NCI-H2029 (cell line): ENCODE measurements at places on chromosomes 11 and 22.

DNA sequence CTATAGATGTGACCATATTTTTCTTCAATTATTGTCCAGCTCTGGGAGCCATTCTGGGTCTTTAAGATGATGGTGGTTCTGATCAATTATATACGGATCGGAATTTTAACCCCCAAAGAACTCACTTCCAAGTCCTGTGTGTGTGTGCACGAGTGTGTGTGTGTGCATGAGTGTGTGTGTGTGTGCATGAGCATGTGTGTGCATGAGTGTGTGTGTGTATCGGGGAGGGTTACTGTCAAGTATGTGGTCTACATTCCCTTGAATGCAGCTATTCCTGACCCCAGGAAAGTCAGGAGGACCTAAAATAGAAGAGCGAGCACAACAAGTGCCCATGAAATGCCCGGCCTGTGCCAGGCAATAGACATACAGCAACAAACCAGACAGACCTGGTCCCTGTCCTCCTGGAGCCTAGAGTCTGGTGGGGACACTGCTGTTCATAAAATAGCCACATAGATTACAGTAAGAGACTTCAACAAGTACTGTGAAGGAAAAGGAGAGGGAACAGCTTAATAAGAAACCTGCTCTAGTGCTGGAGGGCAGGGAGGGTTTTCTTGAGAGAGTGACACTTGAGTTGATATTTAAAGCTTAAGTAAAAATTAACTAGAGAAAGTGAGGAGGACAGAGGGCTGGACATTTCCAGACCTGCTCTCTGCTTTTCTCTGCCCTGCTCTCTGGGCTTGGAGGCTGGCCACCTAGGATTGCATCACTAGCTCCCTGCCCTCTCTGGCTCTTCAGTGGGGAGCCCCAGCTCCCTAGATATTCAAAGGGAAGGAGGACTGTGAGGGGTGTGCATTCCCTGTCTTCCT, 66.1 kb upstream of the SPON1 start:
- no peak for DNase-seq

GRCh38 chr11:118980191-118980881, 8.8 kb downstream of the FOXR1 start:
- no peak for DNase-seq

DNA sequence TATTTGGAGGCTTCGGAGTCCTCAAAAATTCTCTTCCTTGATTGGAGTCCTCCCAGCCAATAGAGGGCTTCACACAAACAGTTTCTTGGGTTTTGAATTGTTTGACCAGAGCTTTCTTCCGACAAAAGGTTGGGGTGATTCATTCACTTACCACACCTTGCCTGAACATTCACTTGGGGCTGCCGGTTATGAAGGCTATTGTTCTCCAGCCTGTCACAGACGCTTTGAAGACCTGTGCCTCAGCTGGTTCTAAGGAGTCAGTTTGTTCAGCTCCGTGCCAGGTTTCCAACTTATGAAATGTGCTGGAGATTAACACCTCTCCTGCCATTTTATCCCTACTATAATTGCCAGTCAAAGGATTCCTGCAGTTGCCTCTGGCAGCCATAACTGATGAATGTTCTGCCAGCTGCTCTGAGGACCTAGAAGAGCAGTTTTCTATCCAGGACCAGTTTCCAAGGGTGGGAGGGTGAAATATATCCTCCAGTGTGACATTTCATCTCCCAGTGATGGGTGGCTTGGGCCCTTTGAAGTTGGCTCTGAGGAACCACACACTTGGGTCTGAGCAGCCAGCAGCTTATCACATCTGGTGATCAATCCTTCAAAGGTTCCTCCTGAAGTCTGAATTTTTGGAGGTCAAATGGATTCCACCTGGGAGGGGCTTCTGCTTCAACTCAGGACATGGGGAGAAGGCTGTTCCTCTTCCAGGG, 31.4 kb downstream of the LIMK2 start:
- no peak for DNase-seq

DNA sequence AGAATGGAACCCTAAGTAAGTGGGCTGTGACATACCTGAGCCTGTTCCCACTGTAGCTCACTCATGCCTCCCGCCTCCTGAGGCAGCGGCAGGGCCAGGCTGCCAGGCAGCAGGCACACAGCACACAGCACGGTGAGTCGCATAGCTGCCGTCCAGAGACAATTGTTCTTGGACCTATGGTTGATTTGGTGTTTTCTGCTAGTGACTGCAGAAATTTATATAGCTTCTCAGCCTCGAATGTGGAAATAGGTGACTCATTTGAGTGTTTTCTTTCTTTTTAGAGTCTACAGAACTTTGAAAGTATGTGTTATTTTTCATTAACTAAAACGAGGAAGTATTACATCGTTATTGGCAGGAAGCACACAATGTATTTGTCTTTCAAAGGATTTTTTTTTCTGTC, at the start of gene MMP7:
MMP7 (minus strand) TSS at position 190 of the 400 bp plus-strand sequence; CDS start at position 143, 47 bp downstream.
- DNase-seq: no peak

- DNase-seq: no peak
These were observed 22.6 kb downstream of the NEAT1 start for GRCh38 chr11:65445101-65445603.

DNA sequence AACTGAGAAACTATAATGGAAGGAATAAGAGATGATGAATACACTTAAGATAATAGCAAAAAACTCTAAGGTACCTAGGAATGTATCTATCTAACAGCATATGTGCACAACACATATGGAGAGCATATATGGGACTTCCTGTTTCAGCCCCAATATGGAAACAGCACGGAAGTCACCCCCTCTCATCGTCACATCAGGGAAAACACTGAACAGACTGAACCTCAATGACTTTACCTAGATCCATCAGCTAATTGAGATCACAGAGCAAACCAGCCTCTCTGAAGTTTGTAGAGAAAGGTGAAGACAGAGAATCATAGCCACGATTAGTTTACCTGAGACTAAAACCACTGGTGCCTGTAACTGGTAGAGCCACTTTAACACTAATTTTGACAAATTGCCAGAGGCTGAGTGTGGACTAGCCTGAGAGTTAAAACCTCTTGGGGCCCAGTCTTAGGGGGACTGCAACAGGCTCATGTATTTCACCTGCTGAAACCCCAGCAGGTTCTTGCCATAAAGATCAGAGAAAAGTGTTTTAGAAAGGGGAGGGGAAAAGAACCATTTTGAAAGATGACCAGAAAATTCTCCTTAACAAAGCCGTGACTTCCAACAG, 722.6 kb downstream of the TBC1D22A start:
- DNase-seq: no peak

DNA sequence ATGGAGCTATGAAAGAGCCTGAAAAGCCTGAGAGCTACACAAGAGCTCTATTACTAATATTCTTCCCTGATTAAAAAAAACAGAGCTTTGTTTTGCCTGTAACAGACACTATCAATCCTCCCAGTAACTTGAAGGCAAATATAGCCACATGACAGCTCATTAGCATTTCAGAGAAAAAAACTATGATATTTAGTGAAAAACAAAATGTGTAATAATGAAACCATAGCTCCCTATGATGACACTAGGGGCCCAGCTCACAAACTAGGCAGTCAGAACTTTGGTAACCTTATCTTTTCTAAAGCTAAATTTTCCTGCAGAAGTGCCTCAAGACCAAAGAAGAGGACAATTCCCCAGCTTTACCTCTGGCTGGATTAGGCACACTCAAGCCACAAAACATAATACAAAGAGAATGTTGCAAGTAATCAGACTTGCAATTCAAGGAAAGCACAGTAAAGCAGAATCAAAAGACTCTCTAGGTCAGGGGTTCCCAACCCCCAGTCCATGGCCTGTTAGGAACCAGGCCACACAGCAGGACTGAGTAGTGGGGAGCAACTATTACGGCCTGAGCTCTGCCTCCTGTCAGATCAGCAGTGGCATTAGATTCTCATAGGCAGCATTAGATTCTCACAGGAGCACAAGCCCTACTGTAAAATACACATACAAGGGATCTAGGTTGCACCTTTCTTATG, 53.3 kb downstream of the MRTFA start:
- no peak for DNase-seq

DNA sequence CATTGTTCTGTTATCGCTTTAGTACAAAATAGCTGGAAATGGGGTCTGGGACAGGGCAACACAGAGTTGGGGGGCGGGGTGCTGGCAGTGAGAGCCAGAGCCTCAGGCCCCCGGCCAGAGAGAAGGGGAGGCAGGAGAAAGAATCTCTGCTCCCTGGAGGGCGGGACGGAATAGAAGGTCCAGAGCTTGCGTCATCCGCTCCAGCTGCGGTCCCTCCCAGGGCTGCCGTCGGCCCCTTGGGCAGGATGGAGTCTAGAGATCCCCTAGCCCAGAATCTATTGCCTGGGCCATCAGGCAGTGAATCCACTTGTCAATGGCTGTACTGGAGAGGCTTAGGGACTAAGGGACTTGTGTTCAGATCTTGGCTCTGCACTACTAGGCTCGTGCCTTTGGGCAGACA, 5.0 kb downstream of the TP53I11 start:
- no peak for DNase-seq

- DNase-seq: no peak
These were observed 19.5 kb downstream of the CNTF start for GRCh38 chr11:58641803-58642581.
